ENCODE measurements at places on chromosomes 11 and 22. TPM values are rescaled to one million over a fixed set of nuclear protein-coding genes. Genes with fewer than 3 reads are reported as not detected.

DNA sequence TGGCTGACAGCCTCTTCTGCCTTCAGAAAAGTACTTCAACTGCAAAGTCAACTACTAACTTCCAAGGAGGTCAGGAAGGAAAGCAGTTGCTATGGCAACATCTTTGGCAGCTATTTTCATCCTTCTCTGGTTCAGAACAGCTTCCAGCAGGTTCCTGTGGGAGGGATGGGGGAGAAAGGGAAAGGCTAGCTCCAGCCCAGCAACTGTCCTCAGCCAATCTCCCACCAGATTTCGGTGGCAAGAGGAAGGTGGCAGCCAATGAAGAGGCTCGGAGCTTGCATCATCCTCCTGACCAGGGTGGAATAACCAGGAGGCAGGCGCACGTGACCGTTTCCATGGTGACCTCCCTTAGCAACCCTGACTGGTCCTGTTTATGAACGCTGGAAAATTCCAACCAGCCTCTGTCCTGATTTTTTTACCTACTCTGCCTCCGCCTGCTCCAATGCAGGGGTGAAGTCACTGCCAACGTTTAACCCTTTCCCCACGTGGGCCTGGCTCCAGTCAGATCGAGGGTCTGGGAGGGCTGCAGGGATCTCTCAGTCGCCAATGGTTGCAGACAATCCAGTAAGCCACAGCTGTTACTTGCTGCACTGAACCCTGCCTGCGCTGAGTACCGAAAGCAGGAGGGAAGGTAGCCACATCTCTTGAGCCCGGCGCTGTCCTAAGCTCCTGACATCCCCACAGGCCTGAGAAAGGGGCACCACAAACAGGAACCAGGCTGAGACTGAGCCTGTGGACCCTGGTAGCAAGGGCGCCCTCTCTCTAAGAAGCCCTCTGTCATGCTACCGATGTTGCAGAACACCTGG is 11.2 kb upstream of the MALAT1 start:
- peak; percentile 99 for DNase-seq
- H3K4me1 ChIP-seq, result peaks cover 79% of the 10 kb centered on the region
- H3K27ac ChIP-seq, result peak overlapping the region; percentile 88
- H3K4me3 ChIP-seq, result no peak overlapping the region
- H3K36me3 ChIP-seq, result no peaks in the 10 kb centered on the region
- no peaks in the 10 kb centered on the region for H3K27me3 ChIP-seq

DNA sequence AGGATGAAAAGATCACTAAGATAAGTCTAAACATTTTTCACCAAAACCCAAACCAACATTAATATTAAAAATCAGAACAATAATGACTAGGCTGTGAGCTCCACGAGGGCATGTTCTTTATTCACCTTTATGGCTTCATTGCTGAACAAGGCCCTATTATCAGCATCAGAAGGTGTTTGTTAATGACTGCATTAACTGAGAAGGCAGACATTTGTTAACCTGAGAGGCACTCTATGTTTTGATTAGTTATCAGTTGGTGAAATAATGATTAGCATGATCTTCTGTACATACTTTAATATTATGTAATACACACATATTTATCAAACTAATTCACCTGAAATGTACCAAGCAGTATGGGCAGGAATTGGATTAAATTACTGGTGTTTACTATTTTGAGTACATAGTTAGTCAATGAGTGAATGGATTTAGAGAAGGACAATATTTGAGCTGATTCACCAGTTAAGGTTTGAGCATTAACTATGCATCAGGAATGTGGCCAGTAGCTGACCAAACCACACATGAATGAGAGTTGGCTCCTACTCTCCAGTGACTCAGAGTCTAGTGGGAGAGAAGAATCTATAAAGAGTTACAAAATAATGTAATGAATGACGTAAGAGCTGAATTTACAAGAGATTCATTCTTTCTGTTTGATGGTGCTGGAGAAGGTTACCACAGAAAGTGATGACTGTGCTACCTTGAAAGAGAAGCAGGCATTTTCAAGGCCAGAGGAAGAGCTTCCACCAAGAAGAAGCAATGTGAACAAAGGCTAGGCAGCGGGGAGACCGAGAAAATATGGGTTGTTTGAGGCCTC is 6.7 kb downstream of the IL18 start:
- peak overlapping the region; percentile 5 for H3K4me3 ChIP-seq

GRCh38 chr22:19888131-19888746 is 33.6 kb upstream of the GNB1L start:
- H3K27ac ChIP-seq, result no peak overlapping the region
- H3K4me1 ChIP-seq, result peaks cover 14% of the 10 kb centered on the region
- no peak overlapping the region for H3K4me3 ChIP-seq
- no peaks in the 10 kb centered on the region for H3K27me3 ChIP-seq
- no peaks in the 10 kb centered on the region for H3K36me3 ChIP-seq
- no peak for DNase-seq

DNA sequence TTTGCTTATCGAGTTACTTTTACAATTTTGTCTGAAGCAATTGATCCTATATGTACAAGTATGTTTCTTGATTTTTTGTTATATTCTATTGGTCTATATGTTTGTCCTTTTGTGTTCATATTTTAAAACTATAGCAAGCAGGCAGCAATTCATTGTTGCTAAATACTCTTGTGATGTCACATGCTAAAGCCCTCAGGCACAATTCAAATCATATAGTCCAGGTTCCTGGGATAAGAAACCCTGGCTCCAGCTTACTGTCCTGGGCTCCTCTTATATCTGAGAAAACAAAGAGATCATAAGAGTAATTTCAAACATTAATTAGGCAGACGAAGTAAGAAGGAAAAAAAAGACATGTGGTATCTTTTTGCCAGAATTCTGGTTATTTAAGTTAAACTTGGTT is 6.6 kb upstream of the CCDC83 start:
- no peak overlapping the region for H3K27ac ChIP-seq
- peaks cover 25% of the 10 kb centered on the region for H3K4me1 ChIP-seq
- no peaks in the 10 kb centered on the region for H3K27me3 ChIP-seq
- no peaks in the 10 kb centered on the region for H3K36me3 ChIP-seq

Gene CYB5R2
- 16.7 TPM for total RNA-seq

DNA sequence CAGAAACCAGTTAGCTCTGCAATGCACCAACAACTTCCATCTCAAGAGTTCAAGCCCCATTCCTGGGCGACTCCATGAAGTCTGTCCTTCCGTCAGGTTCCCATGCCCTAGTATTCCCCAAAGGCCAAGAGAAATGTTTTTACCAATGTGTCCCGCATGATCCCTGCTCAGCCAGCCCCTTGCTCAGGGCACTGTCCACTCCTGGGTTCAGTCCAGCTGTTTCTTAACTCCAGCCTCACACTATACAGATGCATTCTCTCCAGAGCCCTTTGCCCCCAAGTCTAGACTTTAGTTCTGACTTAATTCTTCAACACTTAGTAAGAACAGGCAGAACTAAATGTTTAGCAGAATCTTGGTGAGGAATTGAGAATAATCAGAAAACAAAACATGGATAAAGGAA is 497.5 kb downstream of the SOX6 start:
- H3K4me3 ChIP-seq, result no peak overlapping the region
- no peaks in the 10 kb centered on the region for H3K27me3 ChIP-seq
- H3K4me1 ChIP-seq, result no peaks in the 10 kb centered on the region
- H3K36me3 ChIP-seq, result no peaks in the 10 kb centered on the region

DNA sequence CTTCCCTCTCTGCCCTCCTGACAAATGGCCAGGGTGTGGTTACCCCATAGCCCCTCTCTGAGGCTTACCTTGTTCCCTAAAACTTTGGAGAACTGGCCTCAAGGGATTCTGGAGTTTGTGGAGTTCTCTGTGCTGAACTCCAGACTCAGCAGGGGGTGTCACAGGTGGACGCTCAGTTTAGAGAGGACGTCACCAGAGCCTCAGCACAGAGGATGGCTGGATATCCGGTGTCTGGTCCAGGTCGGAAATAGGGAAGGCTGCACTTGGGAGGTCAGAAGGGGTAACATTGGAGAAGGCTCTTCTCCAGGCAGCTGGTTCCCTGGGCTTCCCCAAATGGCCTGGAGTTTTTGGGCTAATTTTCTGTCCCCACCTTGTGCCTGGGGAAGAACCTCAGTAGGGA is 64.2 kb downstream of the ADAMTS15 start:
- H3K27me3 ChIP-seq, result no peaks in the 10 kb centered on the region
- no peak for DNase-seq
- H3K4me1 ChIP-seq, result peaks cover 12% of the 10 kb centered on the region
- H3K27ac ChIP-seq, result peak overlapping the region; percentile 79

GRCh38 chr11:62166371-62166770 is 23.6 kb upstream of the SCGB1D1 start:
- no peak overlapping the region for H3K27ac ChIP-seq
- no peak for DNase-seq
- no peaks in the 10 kb centered on the region for H3K4me1 ChIP-seq

GRCh38 chr11:35511666-35512065 is 13.8 kb downstream of the PAMR1 start:
- no peak for DNase-seq
- H3K27ac ChIP-seq, result no peak overlapping the region
- H3K27me3 ChIP-seq, result peaks cover 16% of the 10 kb centered on the region
- no peaks in the 10 kb centered on the region for H3K36me3 ChIP-seq
- no peak overlapping the region for H3K4me3 ChIP-seq

Gene MMP20
- not detected for total RNA-seq

DNA sequence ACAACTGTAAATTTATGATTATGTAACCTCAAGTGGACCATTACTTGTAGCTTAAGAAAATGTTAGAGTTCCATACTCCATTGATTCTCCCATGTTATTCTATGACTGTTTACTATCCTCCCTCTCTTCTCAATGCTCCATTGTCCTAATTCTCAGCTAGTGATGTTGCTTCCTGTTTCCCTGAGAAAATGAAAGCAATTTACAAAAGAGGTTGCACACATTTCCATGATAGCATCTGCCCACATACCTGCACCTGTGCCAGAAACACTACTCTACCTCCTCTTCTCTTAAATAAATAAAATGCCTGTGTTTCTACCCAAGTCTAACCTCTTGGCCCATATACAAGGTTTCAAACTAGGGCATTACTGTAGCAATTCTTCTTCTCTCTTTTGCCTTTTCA is 1620.9 kb downstream of the FAM181B start:
- DNase-seq, result no peak
- no peaks in the 10 kb centered on the region for H3K27me3 ChIP-seq
- no peaks in the 10 kb centered on the region for H3K36me3 ChIP-seq
- no peaks in the 10 kb centered on the region for H3K4me1 ChIP-seq
- no peak overlapping the region for H3K27ac ChIP-seq

DNA sequence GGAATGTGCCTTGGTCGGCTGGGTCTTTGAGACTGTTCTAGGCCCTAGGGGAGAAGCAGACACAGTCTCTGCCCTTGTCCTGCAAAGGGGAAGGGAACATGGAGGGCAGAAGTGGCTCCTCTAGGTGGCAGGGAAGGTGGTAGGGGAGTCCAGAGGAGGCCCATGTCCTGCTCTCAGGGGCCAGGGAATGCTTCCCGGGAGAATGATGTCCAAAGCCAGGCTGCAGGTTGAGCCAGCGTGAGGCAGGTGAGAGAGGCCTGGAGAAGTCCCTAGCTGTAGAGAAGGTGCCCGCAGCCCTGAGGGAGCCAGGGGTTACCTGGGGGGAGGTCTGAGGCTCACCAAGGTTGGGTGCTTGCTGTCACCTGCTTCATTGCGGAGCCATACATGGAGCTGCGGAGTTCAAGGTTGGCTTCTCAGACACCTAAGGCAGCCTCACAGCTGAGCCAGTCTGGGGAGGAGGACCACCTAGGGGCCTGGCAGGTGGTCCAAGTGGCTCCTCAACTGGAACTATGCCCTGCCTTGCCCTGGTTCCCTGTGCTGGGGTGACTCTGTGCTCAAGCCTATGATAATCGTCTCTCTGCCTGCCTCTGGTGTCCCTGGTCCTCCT is 46.1 kb downstream of the SMIM38 start:
- no peaks in the 10 kb centered on the region for H3K4me1 ChIP-seq
- H3K27me3 ChIP-seq, result no peaks in the 10 kb centered on the region
- no peaks in the 10 kb centered on the region for H3K36me3 ChIP-seq
- H3K27ac ChIP-seq, result no peak overlapping the region

DNA sequence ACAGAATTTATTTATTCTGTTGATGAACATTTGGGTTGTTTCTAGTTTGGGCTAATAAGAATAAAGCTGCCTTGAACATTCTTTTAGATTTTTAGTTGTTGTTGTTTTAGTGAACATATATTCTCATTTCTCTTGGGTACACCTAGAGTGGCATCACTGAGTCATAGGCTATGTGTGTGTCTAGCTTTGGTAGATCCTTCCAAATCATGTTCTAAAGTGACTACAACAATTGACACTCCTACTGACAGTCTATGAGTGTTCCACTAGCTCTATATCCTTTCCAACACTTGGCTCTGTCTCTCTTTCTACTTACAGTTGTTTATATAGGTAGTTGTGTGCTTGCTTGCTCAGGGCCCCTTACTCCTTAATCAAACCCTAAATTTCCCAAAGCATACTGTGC is 346.0 kb upstream of the NCAM1 start:
- DNase-seq, result no peak
- H3K36me3 ChIP-seq, result no peaks in the 10 kb centered on the region
- no peaks in the 10 kb centered on the region for H3K27me3 ChIP-seq
- no peak overlapping the region for H3K4me3 ChIP-seq
- H3K4me1 ChIP-seq, result peaks cover 32% of the 10 kb centered on the region

Gene MFRP
- not detected for total RNA-seq

Gene TTLL1
- 7.8 TPM for total RNA-seq

DNA sequence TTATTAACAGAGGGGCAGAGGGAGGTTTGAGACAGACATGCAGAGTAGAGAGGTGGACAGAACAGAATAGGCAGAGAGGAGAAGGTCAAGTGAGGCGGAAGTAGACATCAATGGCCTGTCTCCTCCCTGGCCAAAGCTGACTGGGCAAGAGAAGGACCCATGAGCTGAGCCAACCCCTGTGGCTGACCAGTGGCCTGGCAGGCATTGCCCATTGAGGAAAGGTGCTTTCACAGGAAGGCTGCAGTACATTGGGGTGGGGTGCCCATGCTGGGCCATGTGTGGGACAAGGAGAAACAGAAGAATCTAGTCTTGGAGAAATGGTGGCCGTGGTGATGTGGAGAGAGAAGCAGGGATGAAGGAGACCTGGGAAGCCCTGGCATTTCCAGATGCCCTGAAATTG is 76.0 kb downstream of the MYEOV start:
- no peak overlapping the region for H3K27ac ChIP-seq
- H3K36me3 ChIP-seq, result peaks cover 54% of the 10 kb centered on the region
- H3K4me1 ChIP-seq, result peaks cover 34% of the 10 kb centered on the region
- no peak overlapping the region for H3K4me3 ChIP-seq
- DNase-seq, result no peak

Gene FANCF
- 8.3 TPM for total RNA-seq

DNA sequence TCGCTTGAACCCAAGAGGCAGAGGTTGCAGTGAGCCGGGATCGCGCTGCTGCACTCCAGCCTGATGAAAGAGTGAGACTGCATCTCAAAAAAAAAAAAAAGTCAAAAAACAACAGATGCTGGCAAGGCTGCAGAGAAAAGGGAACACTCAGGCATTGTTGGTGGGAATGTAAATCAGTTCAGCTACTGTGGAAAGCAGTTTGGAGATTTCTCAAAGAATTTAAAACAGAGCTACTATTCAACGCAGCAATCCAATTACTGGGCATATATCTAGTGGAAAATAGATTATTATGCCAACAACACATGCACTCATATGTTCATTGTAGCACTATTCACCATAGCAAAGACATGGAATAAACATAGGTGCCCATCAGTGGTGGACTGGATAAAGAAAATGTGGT is 89.7 kb downstream of the EFCAB6 start:
- no peak overlapping the region for H3K27ac ChIP-seq
- H3K4me1 ChIP-seq, result no peaks in the 10 kb centered on the region
- H3K4me3 ChIP-seq, result no peak overlapping the region
- no peak for DNase-seq
